Thyroid gland (tissue), 4 donors: ENCODE measurements at places on chromosomes 12 and 14.

DNA sequence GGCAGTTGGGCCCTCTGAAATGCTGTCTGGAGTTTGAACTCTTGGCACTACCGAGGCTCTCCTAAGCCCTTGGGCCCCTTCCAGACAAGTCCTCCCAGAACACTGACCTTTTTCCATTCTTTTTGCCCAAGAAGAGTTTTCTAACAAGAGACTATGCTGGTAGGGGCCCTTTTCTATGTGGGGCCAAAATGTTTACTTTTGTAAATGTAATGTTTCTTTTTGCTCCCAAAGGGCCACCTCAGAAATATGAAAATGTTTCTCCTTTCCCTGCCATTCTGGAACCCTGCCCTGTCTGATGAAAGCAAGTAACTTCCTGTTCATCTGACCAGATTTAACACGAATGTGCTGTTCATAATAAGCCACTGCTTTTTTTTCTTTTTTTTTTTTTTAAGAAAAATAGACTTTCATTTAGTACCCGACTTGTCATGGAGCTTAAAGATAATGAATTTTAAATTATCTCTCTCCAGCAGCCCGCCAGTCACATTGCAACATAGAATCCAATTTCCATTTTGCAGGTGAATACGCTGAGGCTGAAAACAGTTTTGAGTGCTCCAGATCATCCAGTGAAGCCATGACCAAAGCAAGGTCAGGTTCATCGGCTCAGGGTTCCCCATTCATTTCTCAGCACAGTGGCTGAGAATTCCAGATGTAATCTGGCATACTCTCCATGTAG lies 169.9 kb downstream of the DPF3 start:
- no peaks in the 10 kb centered on the region for H3K4me1 ChIP-seq
- H3K4me3 ChIP-seq, result no peak overlapping the region
- H3K36me3 ChIP-seq, result no peaks in the 10 kb centered on the region
- no peak for DNase-seq

DNA sequence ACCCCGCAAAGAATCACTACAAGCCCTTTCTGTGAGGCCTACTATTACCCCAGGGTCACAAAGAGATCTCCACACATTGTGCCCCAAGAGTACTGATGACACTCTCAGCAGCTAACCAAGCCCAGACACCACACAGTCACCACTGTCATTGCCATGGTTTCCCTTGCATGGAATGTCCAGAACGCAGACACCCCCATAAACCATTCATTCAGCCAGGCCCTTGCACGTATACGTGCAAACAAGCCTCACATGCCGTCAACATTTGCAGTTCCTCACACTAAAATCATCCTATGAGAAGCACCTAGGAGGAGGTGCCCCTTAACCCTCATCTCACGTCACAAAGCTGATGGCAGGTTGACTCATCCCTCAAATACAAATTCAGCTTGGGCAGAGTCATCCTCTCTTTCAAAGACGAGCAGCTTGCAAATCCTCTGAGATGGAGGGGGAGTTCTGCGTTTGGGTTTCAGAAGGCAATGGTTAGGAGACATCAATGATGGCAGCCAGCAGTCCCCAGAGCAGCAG lies 17.1 kb upstream of the KRT77 start:
- H3K36me3 ChIP-seq, result no peaks in the 10 kb centered on the region
- H3K27ac ChIP-seq, result no peak overlapping the region
- no peak for DNase-seq
- H3K4me3 ChIP-seq, result no peak overlapping the region

DNA sequence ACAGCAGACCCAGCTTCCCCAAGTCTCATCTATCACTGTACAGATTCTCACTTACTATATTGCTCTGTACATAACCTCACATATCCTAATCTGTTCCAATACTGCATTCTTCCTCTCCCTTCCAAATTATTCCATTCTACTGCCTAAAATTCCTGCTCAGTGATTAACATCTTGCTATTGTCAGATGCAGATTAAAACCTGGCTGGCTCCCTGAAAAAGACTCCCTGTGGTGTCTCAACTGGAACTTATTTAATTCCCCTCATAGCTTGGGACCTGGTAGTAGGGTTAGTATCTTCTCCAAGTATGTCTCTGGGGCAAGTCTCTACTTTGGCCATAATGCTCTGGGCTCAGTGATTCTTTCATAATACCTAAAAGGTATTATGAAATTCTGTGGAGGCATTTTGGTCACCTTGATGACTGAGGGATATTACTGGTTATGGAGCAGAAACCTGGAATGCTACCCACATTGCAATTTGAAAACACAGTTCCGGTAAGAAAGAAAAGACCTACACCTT lies 55.8 kb downstream of the PAWR start:
- peaks cover 9% of the 10 kb centered on the region for H3K4me1 ChIP-seq
- no peaks in the 10 kb centered on the region for H3K36me3 ChIP-seq
- H3K4me3 ChIP-seq, result no peak overlapping the region
- no peaks in the 10 kb centered on the region for H3K27me3 ChIP-seq
- no peak for DNase-seq

- H3K27me3 ChIP-seq, result no peaks in the 10 kb centered on the region
- H3K4me1 ChIP-seq, result peaks cover 39% of the 10 kb centered on the region
- DNase-seq, result no peak
- H3K36me3 ChIP-seq, result peaks cover 50% of the 10 kb centered on the region
- peak overlapping the region; percentile 62 for H3K27ac ChIP-seq
- H3K4me3 ChIP-seq, result no peak overlapping the region
These were observed 9.7 kb downstream of the MLEC start for GRCh38 chr12:120696626-120697025.

DNA sequence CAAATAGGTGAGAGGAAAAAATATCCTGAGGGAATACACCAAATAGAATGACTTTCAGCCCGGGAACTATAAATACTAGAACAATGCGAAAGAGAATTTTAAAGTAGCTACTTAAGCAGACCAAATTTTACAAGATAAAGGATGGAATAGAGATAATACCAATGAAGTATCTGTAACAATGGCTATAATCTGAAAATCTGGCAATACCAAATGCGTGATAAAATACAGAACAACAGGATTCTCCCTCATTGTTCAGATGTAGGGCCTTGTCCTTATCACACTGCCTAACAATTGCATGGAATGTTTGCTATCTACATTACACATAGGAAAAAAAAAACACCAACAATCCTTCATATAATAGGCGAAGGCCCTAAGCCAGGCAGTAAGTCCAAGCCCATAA lies 815.4 kb upstream of the MDGA2 start:
- H3K4me1 ChIP-seq, result no peaks in the 10 kb centered on the region
- H3K27ac ChIP-seq, result no peak overlapping the region

- no peaks in the 10 kb centered on the region for H3K27me3 ChIP-seq
- H3K4me3 ChIP-seq, result no peak overlapping the region
- H3K36me3 ChIP-seq, result no peaks in the 10 kb centered on the region
- no peak for DNase-seq
- no peak overlapping the region for H3K27ac ChIP-seq
These were observed 28.2 kb downstream of the EEA1 start for GRCh38 chr12:92900941-92901340.
